Kidney (tissue), 22 donors: ENCODE measurements at places on chromosomes 5 and 9. TPM values are rescaled to one million over a fixed set of nuclear protein-coding genes. Genes with fewer than 3 reads are reported as not detected.

Gene AGGF1
- 10.5 TPM for polyA plus RNA-seq

Gene FRMPD1
- polyA plus RNA-seq = 0.90 TPM

Gene FOXD4L5
- not detected for polyA plus RNA-seq

Gene STC2
- polyA plus RNA-seq = 2.1 TPM

Gene AFAP1L1
- polyA plus RNA-seq = 4.8 TPM

Gene SPATA31D3
- polyA plus RNA-seq = not detected

Gene PDZD2
- 6.2 TPM for polyA plus RNA-seq

Gene SLC36A2
- 46.2 TPM for polyA plus RNA-seq

Gene ELAVL2
- polyA plus RNA-seq = 0.19 TPM

Gene TUT7
- polyA plus RNA-seq = 6.6 TPM

Gene ADGRV1
- 7.3 TPM for polyA plus RNA-seq

Gene CATSPER3
- 1.4 TPM for polyA plus RNA-seq

Gene SLC4A9
- polyA plus RNA-seq = 29.9 TPM

Gene TAF11L10
- not detected for polyA plus RNA-seq

Gene ANKDD1B
- 2.3 TPM for polyA plus RNA-seq

Gene TNFSF15
- 1.4 TPM for polyA plus RNA-seq

Gene GPR150
- polyA plus RNA-seq = 0.19 TPM

Gene LEAP2
- polyA plus RNA-seq = 6.9 TPM

Gene SPATA6L
- 1.5 TPM for polyA plus RNA-seq
